Activated T-helper 17 cell treated with anti-CD3 and anti-CD28 coated beads, Interleukin-2, amount 50 U/mL, for 72 hours (primary cell): ENCODE measurements at places on chromosomes 3 and 15. TPM values are rescaled to one million over a fixed set of nuclear protein-coding genes. Genes with fewer than 3 reads are reported as not detected.

- no peak for ATAC-seq
These were observed 223.7 kb upstream of the NANOGP8 start for GRCh38 chr15:35308802-35309201.

- ATAC-seq: no peak
These were observed 216.4 kb downstream of the TCF12 start for GRCh38 chr15:57134851-57135250.

DNA sequence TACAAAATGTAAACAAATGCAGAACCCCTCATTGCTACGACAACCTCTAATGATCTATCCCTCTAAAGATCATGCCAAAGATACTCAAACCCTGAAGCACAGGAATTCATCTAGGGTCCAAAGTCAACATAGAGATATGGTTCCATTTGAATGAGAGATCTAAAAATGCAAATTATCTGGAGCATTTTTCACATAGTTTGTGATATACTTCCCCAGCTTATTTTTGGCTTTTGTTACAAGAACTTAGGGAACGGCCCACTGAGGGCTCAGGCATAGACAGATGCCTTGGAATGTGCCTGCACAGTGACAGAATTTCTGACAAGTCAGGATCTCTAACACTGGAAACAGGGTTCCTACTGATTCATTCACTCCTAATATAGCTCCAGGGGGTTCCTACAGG is 258.9 kb upstream of the THBS1 start:
- no peak for ATAC-seq

DNA sequence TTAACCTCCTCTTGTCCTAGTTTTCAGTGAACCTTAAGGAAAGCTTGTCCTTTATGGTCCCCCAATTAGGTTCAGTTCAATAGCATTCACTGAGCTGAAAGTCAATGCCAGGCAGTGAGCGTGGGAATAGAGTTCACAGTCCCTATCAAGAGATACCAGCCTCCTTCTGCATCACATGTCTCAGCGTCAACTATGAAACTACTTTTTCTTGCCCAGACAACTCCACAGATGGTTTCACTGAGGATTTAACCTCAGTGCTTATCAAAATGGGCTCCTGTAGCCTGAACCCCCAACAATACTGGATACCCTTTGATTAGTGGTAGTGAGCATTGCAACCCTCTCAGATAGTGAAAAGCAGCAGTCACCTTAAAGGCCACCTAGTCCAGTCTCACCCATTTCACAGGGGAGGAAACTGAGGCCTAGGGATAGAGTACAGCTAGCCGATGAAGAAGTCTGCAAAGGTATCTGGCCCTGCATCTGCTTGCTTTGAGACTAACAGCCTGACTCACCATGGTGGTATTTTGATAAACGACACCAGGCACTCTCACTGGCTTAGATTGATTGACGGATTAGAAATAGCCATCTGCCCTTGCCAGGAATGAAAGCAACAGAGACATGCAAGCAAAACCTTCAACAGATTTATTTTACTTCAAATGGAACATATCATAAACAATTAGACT is 1.6 kb upstream of the UBA3 start:
- no peak for ATAC-seq

- no peak for ATAC-seq
These were observed 13.2 kb upstream of the EDC3 start for GRCh38 chr15:74709011-74709410.

- no peak for ATAC-seq
These were observed 17.2 kb upstream of the CRABP1 start for GRCh38 chr15:78322724-78323521.

DNA sequence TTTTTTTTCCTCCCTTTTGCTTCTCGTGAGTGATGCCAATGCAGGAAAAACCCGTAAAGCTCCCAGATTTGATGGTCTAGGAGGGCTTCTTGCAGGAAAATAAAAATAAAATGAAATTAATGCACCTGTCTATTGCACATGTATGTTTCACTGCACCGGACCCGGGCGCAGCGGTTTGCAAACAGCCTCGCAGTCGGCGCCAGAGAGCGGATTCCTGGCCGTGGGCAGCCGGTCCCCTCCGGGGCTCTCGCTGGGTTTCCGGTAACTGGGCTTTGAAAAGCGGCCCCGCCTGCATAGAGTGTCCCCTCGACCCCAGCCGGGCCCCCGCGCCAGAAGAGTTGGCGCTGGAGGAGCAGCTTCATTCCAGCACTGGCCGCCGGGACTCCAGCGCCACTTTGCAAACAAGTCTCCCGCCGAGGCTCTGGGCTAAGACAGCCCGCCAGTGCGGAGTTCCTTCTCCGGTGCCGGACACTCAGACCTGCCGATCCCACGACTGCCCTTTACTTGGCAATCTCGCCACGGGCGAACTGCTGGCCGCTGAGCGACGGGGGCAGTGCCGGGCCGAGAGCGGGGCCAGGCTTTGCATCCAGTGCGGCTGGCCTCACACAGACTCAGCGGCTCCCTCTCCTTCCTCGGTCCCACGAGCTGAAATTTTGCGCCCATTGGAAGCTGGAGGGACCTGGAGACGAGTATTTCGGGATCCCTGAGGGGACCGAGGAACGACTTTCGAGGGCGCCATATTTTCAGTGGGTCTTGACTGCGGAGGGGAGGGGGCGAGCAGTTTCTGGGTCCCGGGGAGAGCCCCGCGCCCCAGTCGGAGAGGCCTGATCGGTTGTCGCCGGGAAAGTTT is 225.9 kb upstream of the C2CD4B start:
- ATAC-seq: peak; percentile 25

DNA sequence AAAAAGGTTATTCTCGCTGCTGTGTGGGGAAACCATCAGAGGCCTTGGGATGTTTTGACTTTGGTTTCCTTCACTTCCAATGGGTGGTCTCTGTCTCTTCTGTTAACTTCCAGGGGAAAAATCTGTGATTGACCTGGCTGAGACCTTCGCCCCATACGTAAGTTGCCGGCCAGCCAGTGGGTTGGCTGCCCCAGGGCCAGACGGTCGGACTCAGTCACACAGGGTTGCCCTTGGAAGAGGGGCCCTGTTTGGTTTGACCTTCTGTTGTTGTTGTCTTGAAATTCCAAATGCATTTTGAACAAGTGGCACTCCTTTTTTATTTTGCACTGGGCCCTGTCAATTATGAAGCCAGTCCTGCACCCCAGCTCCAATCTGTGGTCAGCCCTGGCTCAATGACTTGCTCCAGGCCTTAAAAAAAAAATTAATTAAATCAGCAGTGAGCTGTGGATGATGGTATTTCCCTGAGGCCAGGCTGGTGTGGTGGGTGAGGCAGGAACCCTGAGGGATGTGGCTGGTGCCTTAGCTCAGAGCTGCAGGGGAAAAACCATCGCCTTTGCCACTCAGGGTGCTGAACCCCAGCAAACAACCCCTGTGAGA is 4.5 kb downstream of the FAM107A start:
- no peak for ATAC-seq

GRCh38 chr3:43852066-43852465 is 161.3 kb downstream of the ABHD5 start:
- ATAC-seq: no peak

- ATAC-seq: no peak
These were observed 532.8 kb downstream of the PLOD2 start for GRCh38 chr3:145628211-145628610.

DNA sequence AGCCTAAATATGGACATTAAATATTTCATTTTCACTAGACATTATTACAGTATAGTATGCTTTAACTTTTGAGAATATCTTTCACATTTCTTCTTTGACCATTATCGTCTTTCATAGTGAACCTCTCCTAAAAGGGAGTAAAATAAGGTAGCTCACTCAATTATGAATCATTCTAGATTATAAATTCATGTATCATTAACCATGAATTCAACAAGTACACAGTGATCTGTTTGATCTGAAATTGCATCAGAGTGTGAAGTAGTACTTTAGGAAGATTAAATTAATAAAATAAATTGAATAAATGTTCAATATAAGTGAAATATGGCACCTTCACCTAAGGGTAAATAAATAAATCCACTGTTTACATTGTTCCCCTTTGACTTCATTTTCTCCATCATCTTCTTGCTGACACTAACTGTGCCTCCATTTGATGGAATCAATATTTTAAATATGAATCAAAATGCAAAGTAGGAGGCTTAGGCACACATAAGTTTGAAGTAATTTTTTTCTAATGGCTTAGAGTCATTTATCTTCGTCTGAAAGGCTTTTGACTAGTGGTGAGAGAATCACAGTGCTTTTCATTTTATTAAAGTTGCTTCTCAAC is 174.1 kb upstream of the MDFIC2 start:
- ATAC-seq: no peak

- no peak for ATAC-seq
These were observed 41.8 kb upstream of the RHO start for GRCh38 chr3:129486664-129487035.

- no peak for ATAC-seq
These were observed 8.5 kb upstream of the FBLN2 start for GRCh38 chr3:13540297-13540995.

GRCh38 chr3:157275832-157276231 is 115.9 kb upstream of the CCNL1 start:
- no peak for ATAC-seq

DNA sequence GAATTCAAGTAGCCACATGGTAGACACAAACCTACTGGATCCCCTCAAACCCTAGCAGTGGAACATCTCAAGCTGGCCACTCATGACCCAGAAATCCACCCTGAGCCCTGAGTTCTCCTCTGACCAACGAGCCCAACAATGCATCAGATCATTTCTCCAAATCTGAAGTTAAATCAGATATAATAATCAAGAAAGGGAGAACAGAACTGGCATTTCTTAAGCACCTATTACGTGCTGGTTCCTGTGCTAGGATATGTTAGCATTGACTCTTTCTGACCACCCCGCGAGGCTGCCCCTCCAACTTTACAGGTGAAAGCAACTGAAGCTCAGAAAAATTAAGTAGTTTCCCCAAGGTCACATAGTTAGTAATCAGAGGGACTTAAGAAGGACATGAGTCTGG is 51.5 kb upstream of the CCDC174 start:
- no peak for ATAC-seq

- ATAC-seq: no peak
These were observed 5.7 kb downstream of the NR2F2 start for GRCh38 chr15:96336108-96336595.

GRCh38 chr3:49937090-49937489 is 2.9 kb upstream of the RBM6 start:
- no peak for ATAC-seq

DNA sequence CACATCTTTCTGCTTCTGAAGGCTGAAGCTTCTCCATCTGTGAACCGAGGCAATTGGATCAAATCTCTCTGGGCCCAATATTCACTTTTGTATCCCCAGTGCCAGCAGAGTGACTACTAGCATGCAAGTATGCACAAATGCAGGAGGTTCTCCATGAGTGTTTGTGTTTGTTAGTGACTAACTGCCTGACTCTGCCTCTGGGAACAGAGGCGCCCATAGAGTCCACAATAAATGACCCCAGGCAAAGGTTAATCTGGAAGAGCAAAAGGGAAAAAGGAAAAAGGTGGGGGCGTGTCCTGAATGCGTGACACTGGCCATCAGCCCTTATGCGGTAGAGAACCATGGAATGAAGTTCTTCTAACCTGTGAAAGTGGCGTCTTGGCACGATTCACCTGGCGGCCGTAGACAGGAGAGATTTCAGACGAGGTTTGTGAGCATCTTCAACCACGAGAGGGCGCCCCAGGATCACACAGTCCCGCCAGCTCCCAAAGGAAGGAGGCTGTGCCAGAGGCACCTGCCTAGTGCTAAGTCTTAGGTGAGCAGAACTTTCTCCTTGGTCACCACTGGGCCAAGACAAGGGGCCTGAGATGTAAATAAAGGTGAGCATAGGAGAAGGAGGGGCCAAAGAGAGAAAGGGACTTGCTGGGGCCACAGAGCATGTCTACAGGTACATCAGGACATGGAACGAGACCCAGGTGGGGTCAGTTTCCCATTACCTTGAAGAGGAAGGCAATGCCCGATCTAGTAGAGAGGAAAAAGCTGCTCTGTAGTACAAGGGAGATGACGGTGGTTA is 44.2 kb downstream of the RBPMS2 start:
- peak; percentile 89 for ATAC-seq

- no peak for ATAC-seq
These were observed 25.6 kb upstream of the NLGN1 start for GRCh38 chr3:173371848-173372487.

C2CD4A gene
- 1.3 TPM for total RNA-seq

GABRR3 gene
- total RNA-seq: not detected

DGKG gene
- 1.1 TPM for total RNA-seq

CHRNA7 gene
- total RNA-seq: not detected
